ENCODE measurements at places on chromosomes 11 and 22. TPM values are rescaled to one million over a fixed set of nuclear protein-coding genes. Genes with fewer than 3 reads are reported as not detected.

Gene SCGB2A2
- not detected for total RNA-seq

Gene AIFM3
- total RNA-seq, result 0.30 TPM

Gene RAB36
- total RNA-seq, result not detected

Gene OR10D3
- not detected for total RNA-seq

Gene LRRC74B
- not detected for total RNA-seq

Gene OR52E8
- not detected for total RNA-seq

GRCh38 chr22:45868571-45869339, 108.2 kb downstream of the WNT7B start:
- DNase-seq, result no peak

GRCh38 chr22:25452116-25452700, 112.3 kb upstream of the GRK3 start:
- no peak for DNase-seq

DNA sequence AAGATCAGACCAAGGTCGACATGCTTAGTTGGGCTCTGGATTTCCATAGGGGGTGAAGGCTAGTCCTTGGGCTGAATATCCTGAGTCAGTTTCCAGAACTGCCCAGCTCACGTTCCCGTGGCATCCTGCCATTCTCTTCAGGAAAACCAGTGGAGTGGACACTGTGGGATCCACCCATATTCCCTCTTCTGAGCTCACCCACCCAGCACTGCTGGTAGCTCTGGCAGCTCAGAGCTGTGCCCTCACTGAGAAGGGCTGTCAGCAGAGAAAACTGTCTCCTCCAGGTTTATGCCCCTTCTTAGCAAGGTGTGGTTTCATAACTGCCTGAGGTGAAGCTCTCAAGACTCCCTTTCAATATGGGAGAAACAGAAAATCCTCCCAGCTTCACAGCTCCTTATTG, 111.7 kb downstream of the GGTLC2 start:
- no peak for DNase-seq

GRCh38 chr11:130785380-130786116, 130.7 kb downstream of the SNX19 start:
- DNase-seq, result no peak

DNA sequence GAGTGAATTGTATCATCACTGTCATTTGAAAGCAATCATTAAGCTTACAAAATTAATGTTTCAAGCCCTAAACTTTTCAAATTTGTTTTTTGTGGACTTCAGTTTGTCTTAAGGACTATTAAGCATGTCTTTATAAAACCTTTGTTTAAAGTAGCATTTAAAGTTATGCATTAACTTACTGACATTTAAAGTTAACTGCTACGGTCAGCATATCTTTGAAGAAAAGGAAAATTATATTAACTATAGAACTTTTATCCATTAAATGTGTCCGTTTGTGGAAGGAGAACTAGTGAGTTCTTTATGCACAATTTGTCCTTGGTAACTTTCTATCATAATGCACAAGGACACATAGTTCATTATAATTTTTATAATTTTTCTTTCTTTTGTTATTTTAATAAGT, 103.4 kb downstream of the FANCF start:
- no peak for DNase-seq

DNA sequence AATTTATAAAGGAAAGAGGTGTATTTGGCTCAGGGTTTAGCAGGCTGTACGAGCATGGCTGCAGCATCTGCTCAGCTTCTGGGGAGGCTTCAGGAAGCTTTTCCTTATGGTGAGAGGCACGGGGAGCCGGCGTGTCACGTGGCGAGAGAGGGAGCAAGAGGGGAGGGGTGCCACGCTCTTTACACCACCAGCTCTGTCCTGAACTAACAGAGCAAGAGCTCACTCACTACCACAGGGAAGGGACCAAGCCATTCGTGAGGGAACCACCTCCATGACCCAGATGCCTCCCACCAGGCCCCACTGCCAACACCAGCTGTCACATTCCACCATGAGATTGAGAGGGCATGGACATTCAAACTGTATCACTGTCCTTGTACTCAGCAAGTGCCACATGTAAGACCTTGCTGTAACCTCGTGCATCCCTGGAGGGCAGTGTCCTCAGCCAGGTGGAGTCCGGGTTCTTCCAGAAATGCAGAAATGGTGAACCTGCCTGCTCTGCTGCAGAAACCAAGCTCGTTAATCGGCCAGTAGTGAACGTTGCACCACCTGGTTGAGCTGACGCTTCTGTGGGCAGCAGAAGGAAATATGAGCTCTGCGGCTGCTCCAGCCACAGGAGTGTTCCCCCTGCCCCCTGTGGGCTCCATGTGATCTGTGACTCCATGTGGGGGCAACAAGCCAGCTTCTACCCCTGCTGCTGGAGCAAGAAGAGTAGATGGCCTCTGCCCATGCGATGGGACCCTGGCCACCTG, 368.6 kb downstream of the TBC1D22A start:
- DNase-seq, result no peak

DNA sequence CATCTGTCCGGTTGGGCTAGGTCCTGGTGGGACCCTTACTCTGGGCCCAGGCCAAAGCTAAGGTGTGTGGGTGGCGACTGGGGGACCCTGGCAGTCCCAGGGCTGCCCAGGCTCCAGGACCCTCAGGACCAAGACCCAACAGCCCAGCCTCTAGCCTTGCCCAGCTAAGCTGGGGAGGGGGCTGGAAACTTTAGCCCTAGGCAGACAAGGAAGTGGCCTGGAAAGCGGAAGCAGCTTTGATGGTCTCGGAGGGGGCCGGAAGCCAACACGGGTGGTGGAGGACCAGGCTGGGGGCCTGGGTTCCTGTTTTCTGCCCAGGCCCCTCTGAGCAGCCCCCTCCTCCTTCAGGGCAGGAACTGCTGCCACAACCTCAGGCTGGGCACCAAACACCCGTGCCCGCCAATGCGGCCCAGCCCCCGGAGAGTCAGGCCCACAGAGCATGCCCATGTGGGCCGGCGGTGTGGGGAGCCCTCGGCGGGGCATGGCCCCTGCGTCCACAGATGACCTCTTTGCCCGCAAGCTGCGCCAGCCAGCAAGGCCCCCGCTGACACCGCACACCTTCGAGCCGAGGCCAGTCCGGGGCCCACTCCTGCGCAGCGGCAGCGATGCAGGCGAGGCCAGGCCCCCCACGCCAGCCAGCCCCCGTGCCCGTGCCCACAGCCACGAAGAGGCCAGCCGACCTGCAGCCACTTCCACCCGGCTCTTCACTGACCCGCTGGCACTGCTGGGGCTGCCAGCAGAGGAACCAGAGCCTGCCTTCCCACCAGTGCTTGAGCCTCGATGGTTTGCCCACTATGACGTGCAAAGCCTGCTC, 2.8 kb downstream of the SIPA1 start:
- no peak for DNase-seq

Measured in activated T-helper 2 cell treated with anti-CD3 and anti-CD28 coated beads, Interferon-gamma antibody, Interleukin-2, Interleukin-4, amounts not matched to agents 10 μg/mL and 5 μg/mL and 100 μg/mL, durations not matched to agents 14 hours and 24 hours and 36 hours (primary cell).